NCI-H446 (cell line): ENCODE measurements at places on chromosomes 1 and 21.
A peak's percentile ranks its signal among the peaks of the same experiment; 100 is the strongest.

GRCh38 chr1:3478187-3478586, 23.7 kb downstream of the ARHGEF16 start:
- no peak for DNase-seq

- DNase-seq, result no peak
Observed at GRCh38 chr1:29504196-29504595, 267.9 kb downstream of the PTPRU start.

DNA sequence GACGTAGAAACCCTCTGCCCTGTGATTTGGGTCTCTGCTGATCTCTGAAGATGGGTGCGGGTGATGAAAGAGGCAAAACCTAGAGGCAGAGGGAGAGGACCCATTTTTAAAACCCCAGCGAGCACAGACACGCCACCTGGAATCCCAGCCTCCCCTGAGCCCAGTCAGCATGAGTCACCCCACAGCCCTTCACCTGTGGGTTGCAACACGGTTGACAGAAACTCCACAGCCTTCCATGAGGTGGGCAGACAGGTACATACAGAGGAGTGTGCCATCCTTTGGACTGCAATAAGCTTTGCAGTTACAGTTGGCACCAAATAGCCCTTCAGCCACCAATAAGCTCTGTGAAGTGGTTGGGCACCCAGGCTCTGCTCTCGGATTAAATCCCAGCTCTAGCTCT, 2.1 kb upstream of the GRHL3 start:
- no peak for DNase-seq

DNA sequence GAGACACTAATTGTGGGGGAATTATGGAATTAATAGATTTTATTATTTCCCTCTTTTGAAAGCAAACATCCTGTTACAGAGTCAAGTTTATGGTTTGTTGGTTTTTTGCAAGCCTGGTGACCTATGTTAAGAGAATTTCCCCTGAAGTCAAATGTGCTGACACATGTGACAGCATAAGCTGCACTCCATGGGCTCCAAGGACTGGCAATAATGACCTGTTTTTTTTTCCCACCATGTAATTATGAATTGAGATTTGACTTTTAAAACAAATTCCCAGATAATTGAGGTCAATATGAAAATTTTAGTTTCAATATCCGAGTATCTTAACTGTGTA, 242.5 kb upstream of the SGIP1 start:
- no peak for DNase-seq

DNA sequence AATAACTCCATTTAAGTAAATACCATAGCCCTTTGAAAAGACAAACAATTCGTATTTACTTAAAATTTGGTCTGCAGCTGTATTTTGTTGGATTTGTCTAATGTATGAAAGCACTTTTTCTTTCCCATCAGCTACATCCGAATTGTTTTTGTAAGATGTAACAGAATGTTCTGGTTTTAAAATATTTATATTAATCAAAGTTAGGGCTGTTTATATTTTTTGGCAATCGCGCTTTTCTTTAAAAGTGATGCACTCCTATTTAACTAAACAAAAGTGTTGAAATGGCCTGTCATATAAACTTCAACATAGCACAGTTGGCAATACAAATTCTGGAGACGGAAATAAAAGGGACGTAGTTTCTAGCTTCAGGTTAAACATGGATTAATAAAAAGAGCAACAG, 216.3 kb upstream of the ADGRL2 start:
- DNase-seq, result no peak

GRCh38 chr1:213231795-213232231, 180.8 kb downstream of the RPS6KC1 start:
- DNase-seq, result peak; percentile 18

DNA sequence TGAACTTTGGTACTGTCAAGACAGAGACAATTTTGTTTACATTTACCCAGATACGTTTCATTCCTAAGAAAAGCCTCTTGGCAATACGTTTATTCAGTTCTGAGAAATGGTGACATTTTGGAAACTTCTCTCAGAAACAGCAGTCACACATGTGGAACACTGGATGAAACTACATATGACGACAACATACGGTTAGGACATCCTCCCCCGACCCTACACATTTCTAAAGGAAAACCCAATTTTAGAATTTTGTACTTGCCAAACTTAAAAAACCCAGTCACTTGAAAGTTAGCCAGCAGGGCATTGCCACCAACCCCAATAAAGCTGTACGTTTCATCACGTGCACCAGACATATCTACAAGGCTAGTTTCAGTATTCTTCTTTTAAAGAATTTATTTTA, 56.8 kb downstream of the ITGB3BP start:
- no peak for DNase-seq

GRCh38 chr1:235021321-235021720, 107.3 kb downstream of the TOMM20 start:
- no peak for DNase-seq

- DNase-seq, result no peak
Observed at GRCh38 chr1:61638296-61638695, 86.6 kb downstream of the TM2D1 start.

GRCh38 chr1:115445090-115445489, 107.0 kb upstream of the NGF start:
- no peak for DNase-seq

DNA sequence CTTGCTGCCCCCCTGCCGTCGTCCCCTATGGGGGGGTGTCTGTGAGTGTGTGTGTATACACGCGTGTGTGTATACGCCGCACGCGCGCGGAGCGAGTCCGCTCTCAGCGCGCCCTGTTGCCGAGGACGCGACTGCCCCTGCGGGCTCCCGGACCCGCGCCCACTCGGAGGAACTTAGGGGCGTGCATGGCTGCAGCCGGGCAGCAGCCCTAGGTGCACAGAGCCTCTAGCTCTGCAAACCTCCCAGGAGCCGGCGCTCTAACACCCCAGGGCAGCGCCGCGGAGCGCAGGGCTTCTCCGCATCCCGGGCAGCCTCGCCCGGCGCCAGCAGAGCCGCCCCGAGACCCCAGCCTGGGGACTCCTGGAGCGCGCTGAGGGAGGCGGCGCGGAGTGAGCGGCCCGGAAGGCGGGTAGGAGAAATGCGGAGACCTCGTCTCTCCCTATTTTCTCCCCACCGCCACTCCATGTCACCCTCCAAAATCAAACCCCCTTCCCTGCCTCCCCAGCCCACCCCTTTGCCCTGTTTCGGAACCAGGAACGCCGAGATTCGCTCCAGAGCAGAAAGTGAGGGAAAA, 574 bp downstream of the ITPKB start:
- no peak for DNase-seq

- DNase-seq, result no peak
Observed at GRCh38 chr1:1275836-1276235, 2.2 kb upstream of the UBE2J2 start.

DNA sequence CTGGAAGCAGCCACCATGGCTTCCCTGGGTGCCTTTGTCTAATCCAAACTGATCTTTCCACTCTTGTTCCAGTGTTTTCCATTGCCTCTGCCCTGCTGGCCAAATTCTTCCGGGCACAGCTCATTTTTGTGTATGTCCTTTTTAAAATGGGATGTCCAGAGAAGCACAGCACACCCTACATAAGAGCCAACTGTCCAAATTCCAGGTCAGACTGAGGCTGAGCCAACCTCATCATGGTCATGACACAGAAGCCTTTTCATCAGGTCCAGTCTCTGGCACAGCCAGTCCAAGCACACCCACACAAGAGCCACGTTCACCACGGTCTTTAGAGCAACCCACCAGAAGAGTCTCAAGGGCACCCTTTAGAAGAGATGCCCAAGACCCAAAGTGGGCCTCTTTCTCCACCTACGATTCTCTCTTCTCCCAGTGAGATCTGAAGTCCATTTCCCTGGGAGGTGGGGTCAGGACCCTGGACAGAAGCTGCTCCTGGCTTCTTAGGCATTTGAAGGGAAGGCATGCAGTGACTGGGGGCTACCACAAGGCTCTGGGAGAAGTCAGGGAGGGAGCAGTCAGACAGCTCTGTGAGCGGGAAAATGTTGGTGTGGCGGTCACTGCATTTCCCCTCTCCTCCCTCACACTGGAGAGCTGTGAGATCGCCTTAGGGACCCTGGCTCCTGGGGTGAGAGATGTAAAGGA, 53.2 kb downstream of the SYT2 start:
- no peak for DNase-seq

GRCh38 chr21:14306126-14306907, 76.6 kb downstream of the HSPA13 start:
- no peak for DNase-seq

DNA sequence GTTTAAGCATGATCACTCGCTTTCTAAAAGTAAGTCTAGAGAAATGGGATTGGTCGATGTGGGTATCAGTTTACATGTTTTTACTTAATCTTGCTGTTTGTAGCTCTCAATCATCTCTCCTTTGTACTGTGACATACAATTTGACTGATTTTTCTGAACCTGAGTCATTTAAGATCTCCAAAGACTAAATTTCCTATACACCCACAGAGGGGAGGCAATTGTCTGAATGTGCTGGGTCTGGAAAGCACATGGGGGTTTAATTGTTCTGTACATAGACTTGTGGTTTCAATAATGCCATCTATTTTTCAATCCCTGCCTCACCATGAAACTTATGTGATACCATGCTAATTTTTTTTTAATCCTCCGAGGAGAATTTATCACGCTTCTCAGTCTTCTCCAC, 65.8 kb downstream of the USP25 start:
- no peak for DNase-seq

DNA sequence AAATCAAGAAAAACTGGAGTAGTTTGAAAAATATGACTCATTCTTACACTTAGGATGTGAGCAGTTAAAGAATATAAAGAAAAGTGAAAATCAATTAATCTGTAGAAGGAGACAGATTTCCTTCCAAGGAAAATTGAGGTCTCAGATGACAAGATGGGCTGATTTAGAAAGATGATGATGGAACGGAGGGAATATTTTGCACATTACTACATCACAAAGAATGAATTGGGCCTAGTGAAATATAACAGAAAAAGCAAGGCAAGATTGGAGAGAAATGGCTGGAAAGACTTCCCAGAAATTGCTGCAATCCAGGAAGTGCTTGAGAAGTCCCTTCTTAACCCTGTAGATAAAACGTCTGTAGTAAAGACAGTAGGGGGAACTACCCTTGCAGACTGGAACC, 169.1 kb upstream of the SYT6 start:
- DNase-seq, result no peak

GRCh38 chr1:18666317-18666920, 35.8 kb downstream of the PAX7 start:
- DNase-seq, result no peak

DNA sequence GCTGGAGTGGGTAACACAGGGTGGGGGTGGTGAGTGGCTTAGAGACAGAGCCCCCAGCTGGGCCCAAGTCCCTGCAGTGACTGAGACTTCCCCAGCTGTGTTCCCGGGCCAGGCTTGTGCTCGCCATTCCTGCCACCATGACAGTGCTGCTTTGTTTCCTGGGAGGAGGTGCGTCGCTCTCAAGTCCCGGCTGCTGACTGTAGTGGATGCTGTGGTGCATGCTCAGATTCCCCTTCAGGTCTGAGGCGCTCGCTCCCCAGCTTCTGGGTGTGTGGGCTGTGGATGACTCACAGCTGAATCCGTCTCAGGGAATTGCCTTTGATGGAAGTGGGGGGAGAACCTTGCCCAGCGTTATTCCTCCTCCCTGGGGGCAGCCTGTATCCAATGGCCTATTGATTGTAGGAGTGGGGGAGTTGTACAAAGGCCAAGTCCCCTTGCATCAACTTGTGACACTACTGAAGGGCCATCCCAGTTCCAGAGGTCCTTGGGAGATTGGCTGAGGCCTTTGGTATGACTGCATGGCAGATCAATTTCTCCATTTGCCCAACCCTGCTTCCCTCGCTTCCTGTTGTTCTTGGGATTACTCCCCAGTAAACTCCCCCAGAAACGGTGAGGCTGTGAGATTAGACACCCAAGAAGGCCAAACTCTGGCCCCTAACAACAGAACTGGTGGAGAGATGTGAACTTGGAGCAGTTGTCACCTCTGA, 17.8 kb upstream of the POU3F1 start:
- no peak for DNase-seq

DNA sequence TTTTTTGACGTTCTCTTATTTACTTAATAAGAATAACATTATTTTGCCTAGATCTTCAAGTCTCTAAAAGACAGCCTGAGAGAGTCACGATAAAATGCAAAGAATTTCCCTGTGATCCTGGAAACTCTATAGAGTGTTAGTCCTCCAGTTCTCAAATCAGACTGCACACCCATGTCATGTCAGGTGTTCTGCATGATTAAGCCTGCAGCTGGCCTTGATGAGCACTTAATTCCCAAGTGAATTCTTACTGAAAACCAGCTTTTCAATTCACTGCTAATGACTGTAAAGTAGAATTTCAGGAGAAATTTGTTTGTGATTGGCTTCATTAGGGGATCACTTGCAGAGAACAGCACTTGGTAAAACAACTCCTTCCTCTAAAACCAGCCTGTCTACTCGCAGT, 41.9 kb downstream of the CHML start:
- no peak for DNase-seq

DNA sequence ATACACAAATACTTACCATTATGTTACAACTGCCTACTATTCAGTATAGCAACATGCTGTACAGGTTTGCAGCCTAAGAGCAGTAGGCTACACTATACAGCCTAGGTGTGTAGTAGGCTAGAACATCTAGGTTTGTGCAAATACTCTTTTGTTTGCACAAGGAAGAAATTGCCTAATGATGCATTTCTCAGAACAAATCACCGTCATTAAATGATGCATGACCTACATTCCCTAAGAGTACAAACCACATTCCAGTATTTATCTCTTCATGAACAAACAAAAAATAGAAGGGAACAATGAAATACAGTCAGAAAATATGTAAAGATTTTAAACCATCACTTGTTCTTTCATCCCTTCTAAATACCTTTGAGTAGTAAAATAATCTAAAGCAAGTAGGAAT, 109.7 kb upstream of the HP1BP3 start:
- no peak for DNase-seq

DNA sequence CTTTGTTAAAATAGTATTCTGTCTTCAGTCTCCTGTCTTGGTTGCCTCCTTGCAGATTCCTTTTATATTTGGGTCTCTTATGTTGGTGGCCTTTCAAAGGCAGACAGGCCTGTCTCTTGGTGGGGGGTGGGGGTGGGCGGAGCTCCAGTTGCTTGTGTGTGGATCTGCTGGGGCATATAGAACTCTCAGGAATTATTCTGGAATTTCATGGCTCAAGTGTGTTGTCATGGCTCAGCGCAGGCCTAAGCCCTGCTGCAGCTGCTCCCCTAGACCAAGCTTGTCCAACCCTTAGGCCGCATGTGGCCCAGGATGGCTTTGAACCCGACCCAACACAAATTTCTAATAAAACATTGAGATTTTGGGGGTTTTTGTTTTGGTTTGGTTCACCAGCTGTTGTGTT, 8.0 kb downstream of the C1orf35 start:
- no peak for DNase-seq

GRCh38 chr1:113027449-113027848, 45.5 kb upstream of the LRIG2 start:
- DNase-seq, result no peak

DNA sequence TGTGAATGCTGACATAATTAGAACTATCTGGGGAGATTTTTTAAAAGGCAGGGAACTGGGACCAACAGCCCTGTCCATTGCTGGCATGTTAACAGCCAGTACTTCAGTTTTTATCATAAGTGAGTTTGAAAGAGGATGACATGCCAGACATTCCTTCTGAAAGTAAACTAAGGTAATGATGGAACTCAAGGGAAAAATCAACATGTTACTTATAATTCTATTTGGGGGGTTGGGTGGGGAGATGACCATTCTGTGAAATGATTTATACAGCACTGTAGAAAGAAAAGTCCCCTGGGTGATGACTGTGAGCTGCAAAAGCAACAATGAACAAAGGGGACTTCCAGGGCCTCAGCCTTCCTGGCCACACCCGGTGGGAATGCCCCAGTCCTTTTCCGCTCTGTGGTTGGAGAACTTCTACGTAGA, 5.4 kb upstream of the LAMC2 start:
- peak; percentile 50 for DNase-seq

GRCh38 chr1:212542761-212543187, 65.8 kb upstream of the ATF3 start:
- DNase-seq, result no peak

GRCh38 chr1:6384135-6384534, 9.4 kb downstream of the ACOT7 start:
- no peak for DNase-seq
